ENCODE measurements at places on chromosomes 2 and 18. TPM values are rescaled to one million over a fixed set of nuclear protein-coding genes. Genes with fewer than 3 reads are reported as not detected.

Gene RNF125
- polyA plus RNA-seq = 0.88 TPM

Gene SP140
- 0.51 TPM for polyA plus RNA-seq

DNA sequence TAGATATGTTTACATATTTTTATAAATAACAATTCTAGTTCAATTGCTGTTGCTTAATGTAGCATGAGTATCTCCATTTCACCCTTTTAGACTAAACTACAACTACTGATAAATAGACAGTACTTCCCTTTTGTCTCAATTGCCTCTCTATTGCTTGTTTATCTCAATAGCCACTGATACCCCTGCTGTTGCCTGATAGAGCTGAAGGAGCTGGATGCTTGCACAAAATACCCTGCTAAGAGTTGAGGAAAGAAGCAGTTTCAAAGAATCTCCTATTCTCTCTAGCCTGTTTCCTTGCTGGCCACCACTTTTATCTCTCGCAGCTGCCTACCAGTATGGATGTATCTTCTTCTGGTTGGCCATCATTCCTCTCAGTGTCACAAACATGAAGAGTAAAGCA is 16.9 kb upstream of the ZNF804A start:
- DNase-seq = no peak

DNA sequence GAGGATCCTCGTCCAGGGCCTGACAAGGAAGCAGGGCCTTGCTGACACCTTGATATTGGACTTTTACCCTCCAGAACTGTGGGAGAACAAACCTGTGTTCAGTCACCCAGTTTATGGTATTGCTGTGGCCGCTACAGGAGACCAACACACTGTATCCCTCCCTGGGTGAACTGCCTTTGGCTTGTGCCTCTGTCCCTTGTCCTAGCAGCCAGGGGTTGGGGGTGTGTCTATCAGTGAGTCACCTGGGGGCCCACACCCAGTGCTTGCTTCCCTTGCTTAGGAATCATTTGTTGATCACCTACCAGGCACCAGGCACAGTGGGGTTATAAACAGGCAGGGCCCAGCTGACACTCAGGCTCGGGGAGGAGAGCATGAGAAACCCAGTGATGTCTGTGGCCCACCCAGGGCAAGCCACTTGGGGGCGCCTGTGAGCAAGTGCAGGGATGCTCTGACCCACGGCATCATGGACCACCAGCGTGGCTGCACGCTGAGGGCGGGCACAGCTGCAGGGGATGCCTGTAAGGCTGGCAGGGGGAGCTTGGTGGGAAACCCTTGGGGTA is 17.1 kb downstream of the TMEM185B start:
- DNase-seq = peak; percentile 69

GRCh38 chr2:44397447-44398175 is 35.9 kb downstream of the CAMKMT start:
- no peak for DNase-seq

- DNase-seq = no peak
Measured at GRCh38 chr2:209441541-209441940, 17.7 kb downstream of the MAP2 start.

DNA sequence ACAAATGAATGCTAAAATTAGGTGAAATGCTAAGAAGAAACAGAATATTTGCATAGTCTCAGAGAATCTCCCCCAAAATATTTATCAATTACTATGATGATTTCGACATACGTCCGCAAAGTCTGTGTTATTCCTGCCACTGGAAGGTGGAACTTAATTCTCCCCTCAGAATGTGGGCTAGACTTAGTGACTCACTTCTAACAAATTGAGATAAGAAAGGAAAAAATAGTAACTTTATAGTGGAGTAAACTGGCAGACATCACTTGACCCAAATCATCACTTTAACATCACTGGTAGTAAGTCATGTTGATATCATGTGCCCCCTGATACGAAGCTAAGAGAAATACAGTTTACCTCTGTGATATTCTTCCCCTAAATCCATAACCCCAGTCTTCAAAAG is 23.5 kb downstream of the HADHB start:
- no peak for DNase-seq

- no peak for DNase-seq
Measured at GRCh38 chr2:54240515-54241469, 15.2 kb downstream of the TSPYL6 start.

Gene RTKN
- polyA plus RNA-seq = 77.5 TPM

DNA sequence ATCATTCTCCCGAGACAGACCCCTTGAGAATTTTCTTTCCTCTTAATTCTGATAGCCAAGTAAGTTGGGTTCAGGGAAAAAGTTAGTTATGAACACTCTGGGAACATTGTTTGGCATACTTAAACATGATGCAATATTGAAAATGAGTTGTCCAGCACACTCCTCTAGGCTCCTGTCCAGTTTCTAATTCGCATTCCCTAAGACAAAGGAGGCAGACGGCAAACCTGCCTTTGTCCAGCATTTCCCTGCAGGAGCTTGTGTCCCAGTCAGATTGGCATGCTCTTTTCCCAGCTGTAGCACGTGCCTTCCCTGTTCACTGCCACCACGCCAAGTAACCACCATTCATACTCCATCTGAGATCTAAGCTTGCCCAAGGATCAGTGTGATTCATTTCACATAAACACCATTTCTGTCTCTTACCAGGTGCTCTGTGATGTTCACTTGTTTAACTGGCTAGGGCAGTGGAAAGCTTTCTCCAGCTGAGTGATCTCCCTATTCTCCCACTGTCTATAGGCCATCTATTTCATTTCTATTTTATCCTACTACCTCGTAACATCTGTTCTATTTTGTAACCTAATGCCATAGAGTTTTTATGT is 150.0 kb upstream of the EPB41L3 start:
- DNase-seq = no peak

DNA sequence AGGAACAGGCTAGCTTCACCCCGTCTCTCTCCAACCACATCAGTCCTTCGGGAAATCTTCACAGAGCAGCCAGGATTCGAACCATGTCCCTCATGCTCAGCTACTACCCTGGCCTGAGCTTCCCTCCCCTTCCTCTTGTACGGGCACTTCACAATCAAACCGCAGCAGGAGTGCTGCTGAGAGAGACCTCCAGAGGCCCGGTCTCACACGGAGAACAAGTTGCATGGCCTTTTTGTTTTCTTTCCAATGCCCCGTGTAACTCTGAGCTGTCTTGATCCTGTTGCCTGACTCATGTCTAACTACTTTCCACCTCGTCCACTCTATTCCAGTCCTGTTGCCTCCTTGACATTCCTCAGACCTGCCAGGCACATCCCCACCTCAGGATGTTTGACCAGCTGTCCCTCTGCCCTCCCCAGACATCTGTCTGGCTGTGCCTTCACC is 25.4 kb downstream of the FBLN7 start:
- no peak for DNase-seq

DNA sequence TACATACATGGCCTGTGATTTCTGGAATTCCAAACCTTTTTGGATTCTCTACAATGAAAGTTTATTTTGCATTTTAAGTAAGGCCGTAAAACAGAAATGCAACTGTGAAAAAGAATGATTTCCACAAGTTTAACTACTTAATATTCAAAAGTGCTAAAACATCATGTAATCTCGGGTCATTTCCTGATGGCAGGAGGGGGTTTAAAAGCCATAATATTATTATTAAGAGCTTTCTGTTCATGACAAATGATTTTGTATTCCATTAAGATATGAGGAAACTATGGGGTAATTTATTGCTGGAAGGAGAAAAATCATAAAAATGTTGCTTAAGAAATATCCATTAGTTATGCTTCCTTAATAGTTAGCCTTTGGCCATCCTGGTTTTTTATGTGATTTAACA is 65.7 kb downstream of the COL4A3 start:
- DNase-seq = no peak

Gene FAM124B
- not detected for polyA plus RNA-seq

- DNase-seq = no peak
Measured at GRCh38 chr2:73897934-73898333, 5.1 kb downstream of the ACTG2 start.

DNA sequence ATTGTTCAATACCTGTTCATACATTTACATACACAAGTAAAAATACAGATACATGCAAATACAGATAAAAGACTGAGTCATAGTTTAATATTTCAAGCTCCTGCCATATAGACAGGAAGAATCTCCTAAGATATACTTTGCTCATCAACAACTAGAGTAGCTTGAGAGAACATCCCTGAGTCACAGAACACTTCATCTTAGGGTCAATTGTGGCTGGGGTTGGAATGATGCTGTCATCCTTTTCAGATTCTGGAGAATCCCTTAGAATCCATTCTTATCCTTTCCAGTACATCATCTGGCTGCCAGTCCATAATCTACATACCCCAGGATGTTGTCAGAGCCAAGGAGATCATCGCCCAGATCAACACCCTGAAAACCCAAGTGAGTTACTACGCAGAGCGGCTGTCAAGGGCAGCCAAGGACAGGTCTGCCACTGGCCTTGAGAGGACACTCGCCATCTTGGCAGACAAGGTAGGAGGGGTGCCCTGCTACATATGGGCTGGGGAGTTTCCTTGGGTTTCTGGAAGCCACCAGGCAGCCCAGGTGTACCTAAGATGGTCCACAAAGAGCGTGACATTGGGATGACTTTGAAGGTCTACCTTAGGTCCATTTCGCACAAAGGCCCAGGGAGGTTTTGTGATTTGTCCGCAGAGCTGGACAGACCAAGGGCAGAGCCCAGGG is 55.7 kb downstream of the COA5 start:
- no peak for DNase-seq

DNA sequence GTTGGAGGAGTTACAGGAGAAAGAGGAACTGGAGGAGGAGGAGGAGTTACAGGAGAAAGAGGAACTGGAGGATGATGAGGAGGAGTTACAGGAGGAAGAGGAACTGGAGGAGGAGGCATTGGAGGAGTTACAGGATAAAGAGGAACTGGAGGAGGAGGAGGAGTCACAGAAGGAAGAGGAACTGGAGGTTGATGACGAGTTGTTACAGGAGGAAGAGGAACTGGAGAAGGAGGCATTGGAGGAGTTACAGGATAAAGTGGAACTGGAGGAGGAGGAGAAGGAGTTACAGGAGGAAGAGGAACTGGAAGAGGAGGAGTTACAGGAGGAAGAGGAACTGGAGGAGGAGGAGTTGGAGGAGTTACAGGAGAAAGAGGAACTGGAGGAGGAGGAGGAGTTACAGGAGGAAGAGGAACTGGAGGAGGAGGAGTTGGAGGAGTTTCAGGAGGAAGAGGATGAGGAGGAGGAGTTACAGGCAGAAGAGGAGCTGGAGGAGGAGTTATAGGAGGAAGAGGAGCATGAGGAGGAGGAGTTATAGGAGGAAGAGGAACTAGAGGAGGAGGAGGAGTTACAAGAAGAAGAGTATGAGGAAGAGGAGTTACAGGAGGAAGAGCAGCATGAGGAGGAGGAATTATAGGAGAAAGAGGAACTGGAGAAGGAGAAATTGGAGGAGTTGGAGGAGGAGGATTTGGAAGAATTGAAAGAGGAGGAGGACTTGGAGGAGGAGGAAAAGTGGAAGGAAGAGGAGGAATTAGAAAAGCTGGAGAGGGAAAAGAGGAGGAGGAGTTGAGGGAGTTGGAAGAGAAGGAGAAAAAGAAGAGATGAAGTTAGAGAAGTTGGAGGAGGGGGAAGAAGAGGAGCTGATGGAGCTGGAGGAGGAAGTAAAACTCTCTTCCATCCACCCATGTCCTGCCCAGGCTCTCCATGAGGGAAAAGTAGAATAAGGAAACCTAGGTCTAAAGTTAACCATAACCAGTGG is 37.2 kb downstream of the CLASP1 start:
- DNase-seq = no peak

DNA sequence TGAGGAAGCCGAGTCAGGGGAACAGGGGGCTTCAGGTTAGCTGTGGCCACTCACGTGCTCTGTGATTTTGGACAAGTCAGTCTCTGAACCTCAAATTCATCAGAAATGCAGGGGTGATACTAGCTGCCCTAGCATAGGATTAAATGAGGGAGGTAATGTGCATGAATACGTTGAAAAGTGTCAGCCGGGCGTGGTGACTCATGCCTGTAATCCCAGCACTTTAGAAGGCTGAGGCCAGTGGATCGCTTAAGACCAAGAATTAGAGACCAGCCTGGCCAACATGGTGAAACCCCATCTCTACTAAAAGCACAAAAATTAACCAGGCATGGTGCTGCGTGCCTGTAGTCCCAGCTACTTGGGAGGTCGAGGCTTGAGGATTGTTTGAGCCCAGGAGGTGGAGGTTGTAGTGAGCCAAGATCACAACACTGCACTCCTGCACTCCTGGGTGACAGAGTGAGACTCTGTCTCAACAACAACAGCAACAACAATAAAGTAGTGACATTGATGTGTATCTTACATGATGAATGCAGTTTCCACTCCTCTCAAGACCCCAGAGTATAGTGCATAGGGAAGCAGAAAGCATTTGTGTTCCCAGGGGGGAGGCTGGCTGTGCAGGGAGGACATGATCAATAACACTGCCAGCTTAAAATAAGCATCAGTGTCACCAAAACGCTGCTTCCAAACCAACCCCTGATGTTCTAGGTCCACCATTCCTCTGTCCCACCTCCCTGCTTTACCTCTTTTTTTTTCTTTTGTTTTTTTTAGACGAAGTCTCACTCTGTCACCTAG is 68.8 kb downstream of the HNRNPLL start:
- DNase-seq = no peak

DNA sequence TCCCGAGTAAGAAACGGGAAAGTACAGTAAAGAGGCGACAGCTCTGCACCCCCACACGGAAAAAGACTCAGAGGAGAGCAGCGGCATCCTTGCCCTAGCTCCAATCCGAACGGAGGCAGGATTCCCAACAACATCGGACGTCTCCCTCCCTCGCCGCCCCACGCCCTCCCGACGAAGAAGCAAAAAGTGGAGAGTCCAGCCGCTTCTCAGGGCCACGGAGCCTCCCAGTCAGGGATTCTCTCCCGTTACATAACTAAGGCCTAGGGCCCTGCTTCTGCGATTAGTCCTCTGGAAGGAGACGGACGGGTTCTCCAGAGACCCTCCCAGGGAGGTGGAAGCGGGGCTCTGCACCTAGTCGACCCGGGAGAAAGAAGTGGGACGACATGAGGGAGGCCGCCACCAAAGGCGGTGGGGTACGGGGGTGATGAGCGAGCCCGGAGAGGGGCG is 587 bp downstream of the SUMO1 start:
- DNase-seq = peak; percentile 64

DNA sequence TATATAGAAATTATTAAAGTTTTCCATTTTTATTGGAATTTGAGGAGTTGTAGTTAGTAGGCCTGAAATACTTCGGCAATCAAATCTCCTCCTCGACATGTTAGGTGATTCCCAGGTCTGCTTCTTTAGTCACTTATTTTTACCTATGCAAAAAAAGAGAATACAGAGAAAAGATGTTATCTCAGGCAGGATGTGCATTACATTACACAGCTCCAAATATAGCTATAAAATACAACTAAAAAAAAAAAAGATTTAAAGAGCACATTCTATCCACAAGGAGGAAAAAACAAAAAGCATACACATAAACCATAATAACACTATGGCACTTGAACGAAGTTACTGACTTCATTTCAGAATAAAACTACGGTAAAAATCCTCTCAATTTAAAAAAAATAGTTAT is 8.1 kb downstream of the STK17B start:
- no peak for DNase-seq

Gene COL4A4
- 0.79 TPM for polyA plus RNA-seq

- DNase-seq = no peak
Measured at GRCh38 chr2:209086761-209087160, 337.1 kb upstream of the MAP2 start.

DNA sequence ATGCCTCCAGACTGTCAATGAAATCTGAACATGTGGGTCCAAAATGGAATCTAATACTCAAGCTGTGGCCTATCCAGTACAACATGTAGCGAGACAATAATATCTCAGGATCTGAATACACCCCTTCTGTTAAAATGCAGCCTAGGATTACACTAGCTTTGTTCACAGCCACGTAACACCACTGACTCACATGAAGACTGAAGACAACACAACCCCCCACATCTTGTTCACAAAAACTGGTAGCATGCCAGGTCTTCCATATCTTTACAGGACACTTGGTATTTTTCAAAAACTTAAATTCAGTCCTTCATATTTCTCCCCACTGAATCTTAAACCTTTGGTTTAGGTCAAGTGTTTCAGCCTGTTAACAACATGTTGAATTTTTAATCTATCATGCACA is 84.2 kb downstream of the SLC8A1 start:
- DNase-seq = no peak
